ENCODE measurements at places on chromosomes 5 and 9.

DNA sequence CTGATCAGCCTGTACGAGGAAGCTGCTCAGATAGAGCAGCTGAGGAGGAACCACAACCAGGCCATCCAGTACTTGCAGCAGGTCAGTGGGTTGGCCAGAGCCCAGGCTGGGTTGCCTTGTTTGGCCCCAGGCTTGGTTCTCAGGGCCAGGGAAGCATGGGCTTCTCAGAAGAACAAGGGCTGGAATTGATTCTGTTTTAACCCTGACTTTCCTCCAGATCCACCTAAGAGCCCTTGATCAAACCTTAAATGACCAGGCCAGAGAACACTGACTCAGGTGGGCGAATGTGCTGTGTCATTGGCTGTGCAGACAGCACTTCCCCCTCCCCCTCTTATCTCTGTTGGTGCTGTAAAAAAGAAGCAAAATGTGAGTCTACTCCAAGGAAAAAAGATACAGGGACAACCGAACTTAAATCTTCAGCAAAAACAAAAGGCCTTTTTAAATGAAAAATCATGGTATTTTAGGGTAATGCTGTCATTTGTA lies 28.1 kb downstream of the TTC23L start:
- DNase-seq: no peak

- no peak for DNase-seq
Observed at GRCh38 chr5:58200451-58200850, 259.4 kb downstream of the PLK2 start.

- DNase-seq: no peak
Observed at GRCh38 chr5:44740660-44741059, 68.1 kb upstream of the MRPS30 start.

GRCh38 chr5:55855509-55855908 lies 4.4 kb downstream of the IL31RA start:
- no peak for DNase-seq

GRCh38 chr5:63085561-63085960 lies 506.9 kb downstream of the LRRC70 start:
- DNase-seq: no peak

DNA sequence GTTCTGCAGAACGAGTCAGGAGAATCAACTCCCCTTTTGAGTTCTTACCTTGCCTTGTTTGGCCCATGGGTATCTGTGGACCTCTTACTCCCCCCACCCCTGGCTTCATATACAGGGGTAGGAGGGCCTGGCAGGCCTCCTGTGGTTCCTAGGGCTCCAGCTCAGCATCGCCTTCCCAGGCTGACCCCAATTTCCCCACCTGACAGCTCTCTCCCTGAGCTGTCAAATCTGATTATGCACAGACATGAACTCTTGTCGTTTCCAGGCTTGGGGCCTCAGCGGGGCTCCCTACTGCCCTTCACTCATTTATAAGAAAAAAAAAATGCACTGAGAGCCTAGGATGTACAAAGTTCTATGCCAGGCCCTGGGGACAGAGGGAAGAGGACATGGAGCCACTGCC lies 67.9 kb downstream of the PTPN3 start:
- no peak for DNase-seq

- DNase-seq: no peak
Observed at GRCh38 chr5:135491552-135492318, 39.6 kb upstream of the TIFAB start.

DNA sequence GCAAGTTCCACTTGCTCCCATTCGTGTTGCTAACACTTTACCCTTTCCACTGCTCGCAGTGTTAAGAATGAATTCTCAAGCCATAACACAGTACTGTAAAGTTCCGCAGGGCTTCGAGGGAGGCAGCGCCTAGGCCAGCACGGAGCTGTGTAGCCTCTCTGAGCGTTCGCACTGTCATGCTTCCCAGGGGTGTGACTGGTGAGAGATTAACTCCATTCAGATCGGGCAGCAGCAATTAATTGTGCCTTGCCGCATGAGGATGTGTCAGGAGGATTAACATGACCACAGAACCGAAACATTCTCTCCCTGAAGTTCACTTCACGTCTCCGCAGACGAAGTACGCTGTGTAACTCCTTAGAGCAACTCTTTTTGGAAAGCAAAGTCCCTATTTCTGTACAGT lies 23.2 kb downstream of the ZBTB34 start:
- no peak for DNase-seq

DNA sequence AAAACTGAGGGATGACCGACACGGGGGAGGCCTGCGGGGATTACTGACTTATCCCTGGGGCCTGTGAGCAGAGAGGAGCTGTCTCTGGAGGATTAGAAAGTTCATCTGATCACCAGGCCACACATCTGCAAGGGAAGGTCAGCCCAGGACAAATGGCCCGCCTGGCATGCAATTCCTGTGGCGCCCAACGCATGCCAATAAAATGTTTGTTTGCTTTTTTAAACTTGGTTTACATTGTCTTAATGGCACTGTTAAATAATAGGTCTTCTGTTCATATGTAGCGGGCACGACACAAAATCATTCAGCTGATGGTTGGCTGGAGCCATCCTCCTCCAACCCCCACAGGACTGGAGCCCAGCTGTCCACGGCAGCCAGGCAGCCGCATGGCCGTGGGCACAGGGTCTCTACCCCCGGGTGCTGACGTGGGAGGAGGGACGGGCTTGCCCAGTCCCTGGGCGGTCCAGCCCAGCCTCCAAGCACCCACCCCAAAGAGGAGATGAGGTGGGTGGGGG lies 41.0 kb upstream of the SLC12A7 start:
- peak; percentile 85 for DNase-seq

GRCh38 chr5:177529247-177530203 lies 12.8 kb upstream of the DDX41 start:
- DNase-seq: no peak

GRCh38 chr5:69029292-69029691 lies 64.5 kb upstream of the SLC30A5 start:
- no peak for DNase-seq

DNA sequence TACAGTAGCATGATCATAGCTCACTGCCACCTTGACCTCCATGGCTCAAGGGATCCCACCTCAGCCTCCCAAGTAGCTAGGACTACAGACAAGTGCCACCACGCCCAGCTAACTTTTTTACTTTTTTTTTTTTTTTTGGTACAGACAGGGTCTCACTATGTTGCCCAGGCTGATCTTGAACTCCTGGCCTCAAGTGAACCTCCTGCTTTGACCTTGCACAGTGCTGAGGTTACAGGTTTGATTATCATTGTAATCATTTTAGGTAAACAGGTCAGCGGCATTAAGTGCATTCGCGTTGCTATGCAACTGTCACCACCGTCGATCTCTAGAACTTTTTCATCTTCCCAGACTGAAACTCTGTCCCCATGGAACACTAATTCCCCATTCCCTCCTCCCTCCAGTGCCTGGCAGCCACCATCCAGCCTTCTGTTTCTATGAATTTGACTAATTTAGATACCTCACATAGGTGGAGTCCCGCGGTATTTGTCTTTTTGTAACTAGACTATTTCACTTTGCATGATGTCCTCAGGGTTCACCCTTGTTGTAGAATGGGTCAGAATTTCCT lies 5.8 kb upstream of the CARD19 start:
- DNase-seq: no peak

DNA sequence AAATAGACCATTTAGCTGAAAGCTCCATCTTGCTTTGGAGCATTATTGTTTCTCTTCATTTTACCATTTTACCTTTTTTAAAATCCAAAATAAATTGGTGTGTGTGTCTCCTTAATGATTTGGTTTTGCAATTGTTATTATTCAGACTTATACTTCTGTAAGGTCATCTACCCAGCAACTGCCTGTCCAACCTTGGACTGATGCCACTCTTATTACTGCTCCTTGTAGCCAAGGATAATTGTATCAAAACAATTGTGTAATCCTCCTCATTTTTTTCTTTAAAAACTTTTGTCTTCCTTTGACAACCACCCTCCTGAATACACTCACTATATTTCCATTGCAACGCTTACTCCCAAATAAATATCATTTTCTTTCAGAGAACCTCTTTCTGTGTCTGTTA lies 30.3 kb upstream of the HMGCR start:
- no peak for DNase-seq

GRCh38 chr5:62059960-62060359 lies 246.0 kb upstream of the KIF2A start:
- DNase-seq: no peak

- no peak for DNase-seq
Observed at GRCh38 chr9:136808806-136809158, 1.0 kb downstream of the RABL6 start.

DNA sequence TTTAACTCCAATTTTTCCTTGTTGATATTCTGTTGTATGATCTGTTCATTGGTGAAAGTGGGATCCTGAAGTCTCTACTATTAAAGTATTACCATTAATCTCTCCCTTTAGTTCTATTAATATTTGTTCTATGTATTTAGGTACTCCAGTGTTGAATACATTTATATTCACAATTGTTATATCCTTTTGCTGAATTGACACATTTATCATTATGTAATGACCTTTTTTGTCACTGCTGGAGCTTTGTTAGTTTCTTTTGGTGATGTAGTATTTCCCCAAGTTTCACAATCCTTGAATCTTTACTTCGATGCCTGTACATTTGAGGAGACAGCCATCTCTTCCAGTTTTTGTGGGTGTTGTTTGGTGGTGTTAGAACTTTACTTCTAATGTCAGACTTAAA lies 53.7 kb upstream of the PPP3R2 start:
- no peak for DNase-seq

GRCh38 chr9:98002808-98003207 lies 19.7 kb downstream of the ANP32B start:
- DNase-seq: no peak

GRCh38 chr9:93089024-93089423 lies 7.0 kb upstream of the CARD19 start:
- DNase-seq: no peak

DNA sequence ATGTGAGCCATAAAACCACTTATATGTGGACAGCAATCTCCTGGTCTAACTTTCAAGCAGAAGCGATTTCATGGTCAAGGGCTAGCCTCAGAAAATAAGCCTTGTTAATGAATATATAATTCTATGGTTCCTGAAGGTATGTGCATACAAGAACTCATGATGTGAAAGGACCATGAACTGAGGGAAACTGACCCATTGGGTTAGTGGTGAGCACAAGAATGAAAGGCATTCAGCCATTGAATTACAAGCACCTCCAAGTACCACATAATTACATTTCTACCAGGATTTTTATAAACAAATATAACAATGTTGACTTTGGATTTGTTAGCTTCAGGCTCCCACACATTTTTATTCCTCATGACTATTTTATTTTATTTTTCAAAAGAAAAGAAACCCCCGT lies 459.0 kb downstream of the TLE4 start:
- no peak for DNase-seq

DNA sequence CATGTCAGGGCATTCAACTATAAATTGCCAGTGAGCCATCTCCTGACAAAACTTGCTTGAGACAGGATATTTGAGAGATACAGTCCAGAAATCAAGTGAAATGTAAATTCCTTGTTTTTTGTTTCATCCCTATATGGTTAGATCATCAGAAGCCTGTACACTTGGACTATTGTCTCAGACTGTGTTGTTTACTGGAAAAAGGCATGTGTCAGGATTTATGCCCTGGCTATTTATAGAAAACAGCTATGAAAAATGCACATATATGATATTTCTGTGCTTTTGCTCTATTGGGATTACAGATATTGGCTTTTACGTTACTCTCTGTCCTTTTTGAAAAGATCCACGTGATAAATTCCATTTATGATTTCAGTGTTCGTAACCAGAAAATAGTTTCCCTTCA lies 44.2 kb downstream of the IL31RA start:
- DNase-seq: no peak

DNA sequence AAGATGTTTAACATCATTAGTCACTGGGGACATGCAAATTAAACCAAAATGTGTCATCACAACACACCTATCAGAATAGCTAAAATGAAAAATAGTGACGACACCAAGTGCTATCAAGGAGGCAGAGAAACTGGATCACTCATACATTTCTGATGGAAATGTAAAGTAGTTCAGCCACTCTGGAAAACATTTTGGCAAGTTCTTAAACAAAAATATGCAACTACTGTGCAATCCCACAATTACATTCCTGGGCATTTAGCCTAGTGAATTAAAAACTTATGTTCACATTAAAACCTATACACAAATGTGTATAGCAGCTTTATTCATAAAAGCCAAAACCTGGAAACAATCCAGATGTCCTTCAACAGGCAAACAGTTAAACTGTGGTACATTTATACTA lies 53.1 kb downstream of the SVEP1 start:
- no peak for DNase-seq

GRCh38 chr9:133656211-133657119 lies 20.3 kb downstream of the DBH start:
- DNase-seq: no peak

- no peak for DNase-seq
Observed at GRCh38 chr5:176517053-176517661, 20.0 kb downstream of the RNF44 start.

GRCh38 chr5:124808842-124809268 lies 62.4 kb upstream of the ZNF608 start:
- no peak for DNase-seq

- DNase-seq: no peak
Observed at GRCh38 chr9:91078369-91078695, 276.7 kb downstream of the SYK start.

GRCh38 chr5:171431251-171431777 lies 11.9 kb downstream of the FGF18 start:
- no peak for DNase-seq

- DNase-seq: no peak
Observed at GRCh38 chr9:10274175-10274574, 338.6 kb downstream of the PTPRD start.

GRCh38 chr5:8907168-8907868 lies 638.6 kb downstream of the SEMA5A start:
- no peak for DNase-seq

- no peak for DNase-seq
Observed at GRCh38 chr5:1497242-1497777, 26.4 kb downstream of the LPCAT1 start.

- no peak for DNase-seq
Observed at GRCh38 chr5:176424181-176424580, 7.8 kb upstream of the CLTB start.

- DNase-seq: no peak
Observed at GRCh38 chr5:54146390-54146789, 164.0 kb downstream of the ARL15 start.

- DNase-seq: no peak
Observed at GRCh38 chr5:83095957-83096539, 18.7 kb downstream of the XRCC4 start.

- no peak for DNase-seq
Observed at GRCh38 chr9:426264-426663, 211.6 kb downstream of the DOCK8 start.

DNA sequence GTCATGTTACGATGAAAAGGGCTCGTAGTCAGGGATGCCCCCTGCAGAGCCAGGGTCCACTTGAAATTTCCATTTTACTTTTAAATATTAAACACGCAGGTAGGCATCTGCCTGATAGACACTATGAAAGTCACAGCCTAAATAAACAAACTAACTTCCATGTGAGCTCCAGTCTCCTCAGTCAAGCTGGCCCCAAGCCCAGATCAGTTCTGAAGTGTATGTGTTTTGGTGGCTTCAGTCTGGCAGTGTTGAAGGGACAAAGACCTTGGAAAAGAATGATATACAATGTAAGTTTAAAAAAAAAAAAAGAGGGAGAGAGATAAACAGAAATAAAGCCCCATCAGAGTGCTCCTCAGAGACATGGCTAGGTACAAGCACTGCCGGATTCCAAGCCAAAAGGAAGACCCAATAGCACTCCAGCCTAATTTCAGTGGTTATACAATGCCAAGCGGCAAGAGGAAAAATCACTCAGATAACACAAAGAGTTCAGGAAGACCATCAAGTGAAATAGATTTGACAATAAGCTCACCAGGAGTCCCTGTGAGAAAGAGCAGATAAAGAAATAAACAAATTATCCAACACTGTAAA lies 181.0 kb downstream of the BNC2 start:
- peak; percentile 81 for DNase-seq

GRCh38 chr5:79585116-79585515 lies 27.1 kb upstream of the TENT2 start:
- no peak for DNase-seq

Measured in LNCaP clone FGC (cell line).